GM06990 (cell line): ENCODE measurements at places on chromosomes 3 and 15.

DNA sequence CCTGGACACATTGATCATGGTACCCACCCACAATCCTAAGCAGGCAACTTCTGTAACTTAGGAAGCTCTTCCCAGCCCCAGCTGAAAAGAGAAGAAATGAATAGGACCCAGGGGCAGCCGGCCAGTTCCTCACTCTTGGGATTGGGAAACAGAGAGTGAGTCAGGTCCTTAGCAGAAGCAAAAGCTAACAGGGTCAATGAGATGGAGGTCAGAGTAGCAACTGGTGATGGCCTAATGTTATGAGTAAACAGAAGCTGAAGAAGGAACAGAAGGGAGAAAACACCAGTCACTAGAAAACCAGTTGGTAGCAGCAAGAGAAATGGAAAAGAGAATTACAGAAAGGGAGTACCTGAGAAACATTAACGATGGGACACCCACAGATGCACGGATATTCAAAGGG, 20.0 kb downstream of the RIOX2 start:
- DNase-seq: no peak

DNA sequence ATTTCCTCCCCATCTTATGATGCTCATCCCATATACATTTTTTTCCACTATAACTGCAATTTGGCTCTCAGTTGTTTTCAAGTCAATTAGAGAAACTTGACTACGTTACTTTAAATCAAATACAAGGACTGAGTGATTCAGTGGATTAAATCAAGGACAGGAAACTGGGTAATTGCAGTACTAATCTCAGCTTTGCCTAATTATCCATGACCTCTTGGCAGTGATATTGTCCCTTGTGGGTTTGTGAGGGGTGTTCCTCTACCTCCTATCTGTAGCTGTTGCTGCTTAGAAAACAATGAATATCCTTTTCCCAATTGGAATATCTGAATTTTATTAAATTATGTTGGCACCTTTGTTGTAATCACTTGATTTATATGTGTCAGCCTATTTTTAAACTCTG, 79.4 kb downstream of the ZPLD1 start:
- DNase-seq: no peak

DNA sequence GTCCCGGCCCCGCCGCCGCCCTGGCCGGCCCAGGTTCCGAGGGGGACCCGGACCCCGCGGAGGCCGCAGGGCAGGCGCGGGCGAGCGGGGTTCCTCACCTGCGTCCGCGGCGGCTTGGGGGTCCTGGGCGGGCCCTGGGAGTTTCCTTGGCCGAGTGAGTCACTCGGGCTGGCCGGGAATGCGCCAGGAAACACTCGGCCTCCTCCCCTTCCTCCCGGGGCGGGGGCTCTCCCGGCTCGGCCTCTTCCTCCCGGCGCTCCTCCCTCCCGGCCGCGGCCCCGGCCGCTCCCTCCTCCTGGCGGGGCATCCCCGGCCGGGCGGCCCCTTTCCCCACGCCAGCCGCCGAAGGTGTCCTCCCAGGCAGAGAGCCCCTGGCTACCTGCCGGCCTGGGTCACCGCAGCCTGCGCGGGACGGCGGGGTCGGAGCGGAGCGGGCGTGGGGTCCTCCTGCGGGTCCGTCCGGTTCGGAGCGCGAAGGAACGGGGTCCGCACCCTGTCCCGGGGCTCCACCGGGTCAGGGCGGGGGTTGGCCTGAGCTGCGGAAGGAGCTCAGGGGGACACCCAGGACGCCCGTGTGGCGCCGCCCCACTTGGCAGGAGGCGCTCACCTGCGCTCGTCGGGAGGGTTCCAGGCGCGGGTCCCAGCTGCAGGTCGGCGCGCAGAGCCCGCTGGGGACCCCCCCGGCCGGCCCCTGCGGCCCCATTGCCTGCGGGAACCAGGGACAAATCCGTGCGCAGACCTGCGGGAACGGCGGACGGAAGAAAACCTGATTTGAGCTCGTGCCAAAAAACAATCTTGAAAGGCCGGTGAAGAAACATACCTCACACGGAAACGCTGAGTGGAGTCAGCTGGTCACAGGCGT, at the start of gene CYFIP1:
Gene CYFIP1, minus strand, starts transcription at position 180 of the 862 bp plus-strand sequence. CDS start 33,083 bp downstream, outside the sequence.
- DNase-seq: peak; percentile 59

GRCh38 chr3:38119248-38119544, 17.7 kb downstream of the ACAA1 start:
- no peak for DNase-seq

GRCh38 chr3:69856965-69857705, 117.9 kb downstream of the MITF start:
- no peak for DNase-seq

DNA sequence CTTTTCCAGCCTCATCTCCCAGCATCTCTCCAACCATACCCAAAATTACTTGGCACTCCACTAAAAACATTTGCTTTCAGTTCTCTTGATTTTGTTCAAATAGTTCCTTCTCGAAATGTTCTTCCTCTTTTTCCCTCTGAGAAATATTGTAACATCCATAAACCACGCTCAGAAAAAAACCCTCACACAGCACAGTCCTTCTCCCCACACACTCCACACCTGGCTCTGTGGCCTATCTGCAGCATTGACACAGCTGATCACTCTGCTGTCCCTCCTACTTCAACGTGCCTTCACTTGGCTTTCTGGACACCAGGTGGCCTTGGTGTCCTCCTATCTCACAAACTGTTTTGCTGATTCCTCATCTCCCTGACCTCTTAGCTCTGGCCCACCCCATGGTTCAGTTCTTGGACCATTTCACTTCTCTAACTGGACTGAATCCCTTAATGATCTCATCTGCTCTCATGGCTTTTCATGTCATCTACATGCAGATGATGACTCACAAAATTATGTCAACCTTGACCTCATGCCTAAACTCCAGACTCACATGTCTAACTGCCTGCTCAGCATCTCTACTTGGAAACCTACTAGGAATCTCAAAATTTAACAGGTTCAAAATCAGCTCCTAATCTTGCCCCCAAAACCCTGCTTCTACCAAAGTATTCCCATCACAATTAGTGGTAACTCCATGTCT, 93.3 kb downstream of the TRIM42 start:
- DNase-seq: no peak
